ENCODE measurements at places on chromosomes 7 and 10.

DNA sequence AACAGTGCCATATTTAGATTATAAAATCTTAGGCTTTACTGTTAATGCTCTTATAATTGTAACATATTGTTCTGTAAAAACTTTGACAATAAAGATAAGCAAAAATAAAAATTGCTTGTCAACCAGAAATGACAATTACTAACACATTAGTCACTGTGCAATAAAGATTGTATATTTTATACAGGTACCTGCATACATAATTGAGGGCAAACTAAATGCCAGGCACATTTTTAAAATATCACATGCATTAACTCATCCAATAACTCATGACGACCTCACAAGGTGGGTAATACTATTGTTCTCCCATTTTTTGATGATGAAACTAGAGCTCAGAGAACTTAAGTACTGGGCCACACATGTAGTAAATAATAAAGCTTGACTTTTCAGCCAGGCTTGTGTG lies 1020.2 kb upstream of the C7orf33 start:
- DNase-seq: no peak

DNA sequence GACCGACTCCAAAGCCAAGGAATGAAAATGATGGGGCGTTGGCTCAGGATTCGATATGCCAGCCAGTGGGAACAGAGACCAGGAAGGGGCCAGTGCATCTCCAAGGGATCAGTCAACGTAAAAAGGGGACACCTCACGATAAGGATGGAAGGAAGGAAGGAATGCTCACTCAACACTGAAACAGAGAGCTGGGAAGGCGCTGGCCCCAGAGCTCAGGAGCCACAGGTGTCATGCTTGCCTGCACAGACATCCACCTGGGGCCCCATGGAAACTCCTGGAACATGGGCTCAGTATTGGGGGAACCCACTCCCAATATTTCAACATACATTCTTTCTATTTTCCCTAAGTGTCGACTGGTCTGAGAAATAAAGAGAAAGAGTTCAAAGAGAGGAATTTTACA lies 5.3 kb downstream of the MMRN2 start:
- DNase-seq: no peak

- no peak for DNase-seq
These were observed 569.3 kb downstream of the TCERG1L start for GRCh38 chr10:130741901-130742855.

DNA sequence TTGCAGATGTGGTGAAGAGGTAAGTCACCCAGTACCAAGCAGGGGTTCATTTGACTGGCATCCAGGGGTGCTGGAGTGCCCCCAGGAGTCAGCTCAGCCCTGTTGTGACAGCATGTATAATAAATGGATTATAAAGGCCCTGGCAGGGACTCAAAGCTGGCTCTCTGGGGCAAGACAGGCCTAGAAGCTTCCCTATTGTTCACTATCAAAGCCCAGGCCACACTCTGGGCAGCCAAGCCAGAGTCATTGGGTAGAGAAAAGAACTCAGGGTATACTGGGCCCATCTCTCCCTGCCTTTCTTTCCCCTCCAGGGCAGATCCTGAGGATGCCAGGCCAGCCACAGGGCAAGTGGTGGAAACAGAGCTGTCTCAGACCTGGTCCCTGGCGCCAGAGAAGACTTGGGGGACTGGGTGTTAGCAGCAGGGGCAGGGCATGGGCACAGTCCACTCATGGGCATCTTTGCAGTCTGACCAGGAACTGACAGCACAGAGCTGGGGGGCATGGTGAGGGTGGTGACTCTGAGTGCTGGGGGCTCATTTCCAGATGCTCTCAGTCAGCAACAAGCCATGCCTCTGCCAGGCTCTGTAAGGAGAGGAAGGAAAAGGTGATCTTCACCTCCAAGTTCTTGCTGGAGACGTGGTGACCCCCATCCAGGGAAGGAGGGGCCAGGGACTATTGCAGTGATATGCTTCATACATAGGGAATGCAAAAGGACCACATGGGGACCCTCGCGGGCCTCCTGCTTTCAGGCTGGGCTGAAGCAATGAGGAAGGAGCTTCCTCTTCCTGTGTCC lies 11.7 kb downstream of the RBP3 start:
- DNase-seq: no peak

GRCh38 chr10:32057036-32057372 lies 779 bp upstream of the KIF5B start:
- DNase-seq: no peak

DNA sequence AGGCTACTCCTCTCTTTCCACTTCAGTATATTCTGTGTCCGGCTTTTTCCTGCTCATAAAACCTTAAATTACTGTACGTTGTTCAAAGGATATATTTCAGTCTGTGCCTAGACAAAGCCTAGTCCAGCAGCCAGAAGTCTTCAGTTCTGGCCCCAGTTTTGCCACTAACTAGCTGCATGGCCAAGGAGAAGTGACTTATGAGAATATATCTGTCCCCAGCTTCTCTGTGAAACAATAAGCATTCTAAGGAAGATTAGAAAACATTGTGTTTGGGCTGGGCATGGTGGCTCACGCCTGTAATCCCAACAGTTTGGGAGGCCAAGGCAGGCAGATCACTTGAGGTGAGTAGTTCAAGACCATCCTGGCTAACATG lies 105.0 kb upstream of the HDAC9 start:
- no peak for DNase-seq

DNA sequence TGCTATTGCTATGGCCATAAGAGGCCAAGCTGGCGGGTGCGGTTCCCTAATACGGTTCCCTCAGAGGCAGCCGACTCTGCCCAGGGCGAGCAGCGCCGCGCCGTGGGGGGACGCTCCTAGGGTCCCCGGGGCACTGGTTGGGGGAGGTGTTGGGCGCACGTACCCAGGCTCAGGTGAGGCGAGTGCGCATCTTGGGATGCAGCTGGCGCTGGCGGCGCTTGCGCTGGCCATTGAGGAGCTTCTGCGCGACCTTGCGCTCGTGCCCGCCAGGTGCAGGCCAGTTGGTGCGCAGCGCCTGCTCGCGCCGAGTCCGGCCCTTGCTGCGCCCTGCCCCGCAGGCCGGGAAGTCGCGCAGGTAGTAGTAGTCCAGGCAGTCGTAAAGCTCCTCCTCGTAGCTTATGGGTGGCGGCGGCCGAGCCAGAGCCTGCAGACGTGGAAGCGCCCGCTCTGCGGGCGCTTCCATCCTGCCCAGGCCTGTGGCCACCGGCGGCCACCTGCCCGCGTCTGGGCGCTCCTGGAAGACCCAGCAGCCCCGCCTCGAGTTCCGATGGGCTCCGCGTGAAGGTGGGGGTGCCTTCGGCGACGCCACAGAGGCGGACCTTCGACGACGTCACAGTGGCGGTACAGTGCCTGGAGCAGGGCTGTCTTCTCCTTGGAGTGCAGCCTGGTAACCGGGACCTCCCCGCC lies at the start of gene NUPR2:
TSS of gene NUPR2 (minus strand) at position 566 of the 687 bp plus-strand sequence. CDS start at position 463, 103 bp downstream.
- DNase-seq: no peak

GRCh38 chr7:52961084-52961483 lies 74.3 kb upstream of the POM121L12 start:
- no peak for DNase-seq

GRCh38 chr7:158646766-158647474 lies 57.7 kb downstream of the NCAPG2 start:
- no peak for DNase-seq

- no peak for DNase-seq
These were observed 60.1 kb downstream of the RABGEF1 start for GRCh38 chr7:66800591-66800990.

DNA sequence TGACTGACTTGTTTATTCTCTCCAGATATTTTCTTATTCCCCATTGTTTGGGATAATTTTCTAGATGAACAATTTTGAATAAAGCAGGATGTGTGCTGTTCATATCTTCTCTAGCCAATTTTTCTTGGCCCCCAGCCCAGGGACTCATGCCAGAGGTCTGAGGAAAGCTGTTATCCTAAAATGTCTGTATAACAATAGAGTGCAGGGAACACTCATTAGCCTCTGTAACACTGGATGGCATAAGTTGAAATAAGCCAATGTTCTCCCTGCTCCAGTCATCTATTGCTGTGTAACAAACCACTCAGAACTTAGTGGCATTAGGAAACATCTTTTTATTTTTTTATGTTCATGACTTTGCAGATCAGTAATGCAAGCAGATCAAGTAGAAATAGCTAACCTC lies 121.7 kb upstream of the TRIM24 start:
- DNase-seq: no peak

- no peak for DNase-seq
These were observed 210.9 kb downstream of the CUX1 start for GRCh38 chr7:102028206-102028826.

- DNase-seq: no peak
These were observed 967 bp upstream of the GLI3 start for GRCh38 chr7:42237811-42238541.

DNA sequence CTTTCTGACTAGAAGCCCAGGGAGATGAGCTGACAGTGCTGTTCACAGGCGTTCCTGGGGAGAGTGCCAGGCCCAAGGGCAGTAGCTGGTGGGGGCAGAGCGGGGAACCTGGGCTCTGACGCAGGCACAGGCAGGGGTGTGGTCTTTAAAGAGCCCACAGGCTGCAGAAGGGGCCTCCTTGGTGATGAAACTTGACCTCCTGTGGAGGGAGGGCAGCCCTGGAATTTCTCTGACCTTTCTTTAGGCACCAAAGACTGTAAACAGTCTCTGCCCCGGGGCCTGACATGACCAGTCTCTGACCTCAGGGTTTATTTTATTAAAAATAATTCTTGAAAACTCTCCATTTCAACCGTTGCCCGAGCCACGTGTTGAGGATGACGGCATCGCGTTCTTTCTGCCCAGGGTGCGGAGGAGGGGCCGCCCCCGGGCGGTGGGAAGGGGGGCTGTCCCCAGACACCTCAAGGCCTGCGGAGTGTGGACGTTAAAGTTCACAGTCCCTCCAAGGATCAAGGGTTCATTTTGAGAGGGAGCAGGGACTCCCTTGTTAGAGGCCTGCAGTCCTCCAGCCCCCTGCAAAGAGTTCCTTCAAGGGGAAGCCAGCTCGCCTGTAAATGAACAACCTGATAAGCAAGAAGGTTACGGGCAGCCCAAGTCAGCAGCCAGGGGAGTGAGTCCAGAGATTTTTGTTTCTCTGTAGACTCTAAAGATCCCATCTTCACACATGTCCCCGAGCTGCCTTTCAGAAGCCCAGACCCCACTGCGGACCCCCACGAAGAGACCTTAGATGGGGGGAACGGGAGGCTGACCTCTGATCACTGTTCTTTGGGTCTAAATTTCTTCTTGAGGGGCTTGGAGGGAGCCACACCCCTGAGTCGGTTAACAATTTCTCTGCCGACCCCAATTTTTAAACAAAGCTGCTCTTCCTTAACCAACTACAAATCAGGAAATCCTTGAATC lies 128.9 kb downstream of the VIPR2 start:
- DNase-seq: no peak

DNA sequence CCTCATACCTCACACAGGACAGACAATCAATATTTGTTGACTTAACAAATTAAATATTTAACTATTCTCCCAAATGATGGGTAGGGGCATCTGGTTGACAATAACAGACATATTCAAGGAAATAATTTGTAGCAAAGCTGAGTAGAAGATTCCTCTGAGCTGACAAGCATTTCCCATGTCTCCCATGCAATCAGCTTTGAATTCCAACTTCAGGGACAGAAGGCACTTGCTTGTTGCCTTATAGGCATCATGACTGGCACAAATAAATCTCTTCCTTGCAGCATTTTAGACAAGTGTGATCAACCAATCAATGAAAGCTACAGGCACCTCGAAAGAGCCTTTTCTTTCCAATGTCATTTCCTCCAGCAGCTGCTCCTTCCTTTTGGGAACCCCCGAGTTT lies 146.0 kb downstream of the PDE1C start:
- no peak for DNase-seq

DNA sequence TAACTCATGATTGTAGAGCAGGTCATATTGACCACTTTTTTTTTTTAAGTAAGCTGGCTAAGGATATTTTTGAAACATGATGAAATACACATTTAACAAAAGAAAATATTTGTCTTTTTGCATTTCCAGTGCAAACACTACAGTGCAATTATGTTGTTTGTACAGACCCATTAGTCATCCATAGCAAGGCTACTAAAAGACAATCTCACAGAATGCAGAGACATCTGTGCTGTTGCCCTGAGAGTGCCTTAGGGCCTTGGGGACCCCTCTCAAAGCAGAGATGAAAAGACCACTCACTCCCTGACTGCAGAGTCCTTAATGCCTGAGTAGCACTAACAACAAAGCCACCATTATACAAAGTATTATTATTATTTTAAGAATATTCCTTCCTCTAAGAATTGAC lies 104.5 kb downstream of the NRCAM start:
- no peak for DNase-seq

DNA sequence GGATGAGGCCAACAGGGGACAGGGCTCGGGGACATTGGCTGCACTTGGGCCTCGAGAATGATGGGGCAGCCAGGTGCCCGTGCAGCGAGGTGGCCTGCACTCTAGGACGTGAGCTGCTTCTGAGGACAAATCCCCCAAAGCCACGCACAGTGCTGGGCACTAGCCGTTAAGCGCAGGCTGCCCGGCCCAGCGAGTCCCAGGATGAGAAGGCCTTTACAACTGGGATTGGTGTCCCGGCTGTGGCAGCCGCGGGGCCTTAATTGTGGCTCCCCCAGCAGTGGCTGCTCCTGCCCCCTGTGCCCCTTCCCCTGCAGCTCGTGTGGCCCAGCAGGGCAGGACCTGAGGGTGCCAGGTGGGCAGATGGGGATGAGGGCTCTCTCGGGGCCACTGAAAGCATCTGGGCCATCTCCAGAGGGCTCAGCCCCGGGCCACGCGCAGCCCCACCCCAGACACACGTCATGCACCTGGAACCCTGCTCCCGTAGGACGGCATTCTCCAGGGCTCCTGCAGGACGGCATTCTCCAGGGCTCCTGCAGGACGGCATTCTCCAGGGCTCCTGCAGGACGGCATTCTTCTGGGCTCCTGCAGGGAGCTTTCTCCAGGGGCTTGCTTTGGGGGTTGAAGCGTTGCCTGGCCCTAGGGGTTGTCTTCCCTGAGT lies 6.6 kb downstream of the PWWP2B start:
- DNase-seq: no peak

GRCh38 chr7:25347360-25348066 lies 119.2 kb upstream of the NPVF start:
- DNase-seq: no peak

- no peak for DNase-seq
These were observed 83.7 kb upstream of the DUSP5 start for GRCh38 chr10:110413903-110414547.

DNA sequence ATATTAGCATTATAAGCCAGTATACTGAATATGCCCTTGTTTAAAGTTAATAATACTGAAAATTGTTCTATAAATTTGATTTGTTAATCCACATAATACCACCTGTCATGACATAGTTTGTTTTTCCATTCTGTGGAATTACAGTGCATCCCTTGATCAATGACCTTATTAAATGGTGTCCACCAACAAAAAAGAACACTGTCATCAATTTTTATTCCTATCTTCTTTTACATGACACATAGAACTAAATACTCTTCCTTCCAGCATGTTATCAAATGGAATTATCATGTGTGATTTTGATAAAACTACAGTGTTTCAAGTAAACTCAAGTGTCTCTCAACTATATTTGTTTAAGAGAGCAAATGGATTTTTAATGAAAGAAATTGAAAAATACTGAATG lies 221.8 kb upstream of the MBL2 start:
- no peak for DNase-seq

Data from fibroblast of skin of left quadriceps (primary cell).